Stimulated activated CD8-positive, alpha-beta memory T cell treated with anti-CD3 and anti-CD28 coated beads, Interleukin-4, amount 100 ng/mL, for 1 hour (primary cell): ENCODE measurements at places on chromosomes 7 and 10.

DNA sequence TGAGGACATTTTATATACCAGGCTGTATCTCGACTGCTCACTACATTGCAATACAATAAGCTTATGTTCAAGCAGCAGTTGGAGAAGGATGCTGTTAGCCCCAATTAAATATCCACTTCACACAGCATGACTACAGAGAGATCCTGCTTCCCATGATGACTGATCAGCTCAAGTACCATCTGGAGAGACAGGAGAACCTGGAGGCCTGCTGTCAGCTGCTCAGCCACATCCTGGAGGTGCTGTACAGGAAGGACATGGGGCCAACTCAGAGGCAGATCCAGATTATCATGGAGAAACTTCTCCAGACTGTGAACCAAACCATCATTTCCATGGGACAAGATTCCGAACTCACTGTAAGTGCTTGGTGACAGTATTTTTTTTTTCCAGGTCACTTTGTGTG is 22.5 kb downstream of the RNF133 start:
- no peak for DNase-seq

GRCh38 chr7:117435475-117436043 is 8.3 kb upstream of the ASZ1 start:
- DNase-seq, result no peak

- peak; percentile 39 for DNase-seq
Measured at GRCh38 chr7:873367-874002, 2.9 kb upstream of the GET4 start.

GRCh38 chr7:74672343-74672915 is 14.9 kb downstream of the GTF2I start:
- DNase-seq, result no peak

DNA sequence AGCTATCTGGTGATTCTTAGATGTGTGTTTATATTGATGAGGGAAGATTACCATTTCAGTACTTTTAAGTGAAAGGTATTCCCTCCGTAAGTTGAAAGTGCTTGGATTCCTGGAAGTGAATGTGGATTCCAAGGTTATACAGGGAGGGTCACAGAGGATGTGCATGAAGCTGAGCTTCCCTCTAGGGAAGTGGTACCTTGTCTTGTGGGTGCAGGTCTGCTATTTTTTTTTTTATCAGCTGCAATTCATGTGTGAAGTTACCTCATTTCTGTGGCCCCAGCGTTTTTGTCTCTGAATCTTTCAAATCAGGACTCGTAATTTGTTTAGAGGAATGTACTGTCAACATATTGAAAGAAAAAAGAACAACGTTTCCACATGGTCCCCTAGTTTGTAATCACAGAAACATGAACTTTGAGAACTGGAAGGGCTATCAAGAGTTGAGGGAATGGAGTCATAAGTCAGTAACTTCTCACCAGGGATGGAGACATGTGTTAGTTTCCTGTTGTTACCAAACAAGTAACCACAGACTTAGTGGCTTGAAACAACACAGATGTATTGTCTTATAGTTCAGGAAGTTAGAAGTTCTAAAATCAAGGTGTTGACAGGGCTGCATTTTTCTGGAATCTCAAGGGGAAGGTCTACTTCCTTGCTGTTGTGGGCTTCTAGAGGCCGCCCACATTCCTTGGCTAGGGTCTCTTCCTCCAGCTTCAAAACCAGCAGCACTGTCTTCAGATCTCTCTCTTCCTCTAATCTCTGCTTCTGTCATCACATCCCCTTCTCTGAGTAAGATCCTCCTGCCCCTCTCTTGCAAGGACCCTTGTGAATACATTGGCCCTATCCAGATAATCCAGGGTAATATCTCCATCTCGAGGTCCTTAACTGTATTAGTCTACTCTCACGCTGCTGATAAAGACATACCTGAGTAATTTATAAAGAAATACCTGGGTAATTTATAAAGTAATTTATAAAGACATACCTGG is 64.4 kb downstream of the RAB18 start:
- DNase-seq, result no peak

- no peak for DNase-seq
Measured at GRCh38 chr7:41294556-41295454, 408.1 kb downstream of the INHBA start.

- no peak for DNase-seq
Measured at GRCh38 chr10:79028451-79029010, 40.2 kb upstream of the ZMIZ1 start.

DNA sequence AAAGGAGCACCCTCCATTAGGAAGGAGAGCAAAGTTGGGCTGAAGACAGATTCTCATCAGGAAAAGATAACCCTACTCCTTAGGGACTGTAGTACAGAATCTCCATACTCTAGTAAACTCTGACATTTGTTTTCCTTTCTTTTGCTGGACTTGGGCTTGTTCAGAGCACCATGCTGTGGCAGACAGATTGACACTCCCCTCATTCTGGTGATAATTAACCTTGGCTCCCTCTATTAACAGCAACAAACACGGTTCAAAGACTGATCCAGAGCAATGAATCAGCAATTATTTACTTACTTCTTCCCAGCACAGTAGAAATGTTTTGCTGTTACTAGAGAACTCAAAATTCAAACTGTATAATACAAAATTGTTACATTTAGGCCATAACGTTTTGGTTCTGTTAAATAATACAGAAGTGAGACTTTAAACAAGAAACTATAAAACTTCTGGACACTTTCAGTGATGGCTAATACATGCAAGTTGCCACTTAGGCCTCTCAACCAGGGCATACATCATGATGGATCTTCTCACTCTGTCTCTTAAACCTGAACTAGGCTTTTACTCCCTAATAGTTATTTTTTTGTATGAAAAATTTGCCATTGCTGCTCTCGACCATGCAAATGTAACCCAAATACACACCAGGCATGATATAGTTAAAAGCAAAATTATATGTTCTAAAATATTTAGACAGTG is 639.0 kb downstream of the IPMK start:
- no peak for DNase-seq

GRCh38 chr7:121211253-121211652 is 117.5 kb upstream of the WNT16 start:
- DNase-seq, result no peak

DNA sequence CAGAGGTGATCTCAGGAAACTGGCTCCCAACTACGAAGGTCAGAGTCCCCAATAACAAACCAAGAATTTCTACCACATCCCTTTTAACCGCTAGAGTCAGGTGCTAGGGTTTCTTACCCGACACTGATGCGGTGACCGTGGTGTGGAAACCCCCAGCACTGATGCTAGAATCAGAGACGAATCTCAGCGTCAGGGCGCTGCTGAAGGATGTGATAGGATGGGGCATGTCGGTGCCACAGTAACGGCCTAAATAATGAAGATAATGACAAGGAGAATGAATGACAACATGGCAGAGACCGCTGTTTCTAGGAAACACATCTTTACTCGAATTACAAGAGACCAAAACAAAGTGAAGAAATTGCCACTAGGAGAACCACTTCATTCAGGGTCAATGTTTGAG is 131.1 kb upstream of the RSU1 start:
- DNase-seq, result peak; percentile 22

- DNase-seq, result no peak
Measured at GRCh38 chr10:4202938-4203337, 417.9 kb upstream of the KLF6 start.

- DNase-seq, result no peak
Measured at GRCh38 chr7:11486271-11486670, 345.7 kb downstream of the THSD7A start.

DNA sequence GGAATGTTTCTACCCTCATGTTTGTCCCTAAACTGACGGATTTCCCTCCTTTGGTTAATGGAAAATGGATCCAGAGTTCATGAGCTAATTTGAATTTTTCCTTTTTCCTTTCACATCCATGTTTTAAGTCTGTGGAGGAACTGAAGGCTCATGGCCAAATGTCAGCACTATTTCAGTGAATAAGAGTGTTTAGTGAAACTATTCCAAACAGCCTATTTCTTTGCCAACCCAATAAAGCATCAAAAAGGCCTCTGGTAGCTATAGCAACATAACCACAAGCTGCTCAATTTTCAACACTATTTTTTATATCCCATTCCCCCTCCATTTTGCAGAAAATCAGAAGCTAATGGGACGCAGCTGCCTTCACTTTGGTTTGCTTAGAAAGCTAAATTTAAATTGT is 1454.1 kb downstream of the GATA3 start:
- no peak for DNase-seq

GRCh38 chr10:89591111-89591795 is 53.8 kb downstream of the PANK1 start:
- DNase-seq, result no peak

GRCh38 chr10:34003561-34003960 is 669.1 kb upstream of the NRP1 start:
- no peak for DNase-seq

- DNase-seq, result no peak
Measured at GRCh38 chr10:11397077-11397965, 214.1 kb downstream of the USP6NL start.
